Nucleus accumbens (tissue), 56 donors: ENCODE measurements at places on chromosomes 2 and 18.

GRCh38 chr18:63905361-63905760, 2.4 kb upstream of the SERPINB10 start:
- no peak for DNase-seq

DNA sequence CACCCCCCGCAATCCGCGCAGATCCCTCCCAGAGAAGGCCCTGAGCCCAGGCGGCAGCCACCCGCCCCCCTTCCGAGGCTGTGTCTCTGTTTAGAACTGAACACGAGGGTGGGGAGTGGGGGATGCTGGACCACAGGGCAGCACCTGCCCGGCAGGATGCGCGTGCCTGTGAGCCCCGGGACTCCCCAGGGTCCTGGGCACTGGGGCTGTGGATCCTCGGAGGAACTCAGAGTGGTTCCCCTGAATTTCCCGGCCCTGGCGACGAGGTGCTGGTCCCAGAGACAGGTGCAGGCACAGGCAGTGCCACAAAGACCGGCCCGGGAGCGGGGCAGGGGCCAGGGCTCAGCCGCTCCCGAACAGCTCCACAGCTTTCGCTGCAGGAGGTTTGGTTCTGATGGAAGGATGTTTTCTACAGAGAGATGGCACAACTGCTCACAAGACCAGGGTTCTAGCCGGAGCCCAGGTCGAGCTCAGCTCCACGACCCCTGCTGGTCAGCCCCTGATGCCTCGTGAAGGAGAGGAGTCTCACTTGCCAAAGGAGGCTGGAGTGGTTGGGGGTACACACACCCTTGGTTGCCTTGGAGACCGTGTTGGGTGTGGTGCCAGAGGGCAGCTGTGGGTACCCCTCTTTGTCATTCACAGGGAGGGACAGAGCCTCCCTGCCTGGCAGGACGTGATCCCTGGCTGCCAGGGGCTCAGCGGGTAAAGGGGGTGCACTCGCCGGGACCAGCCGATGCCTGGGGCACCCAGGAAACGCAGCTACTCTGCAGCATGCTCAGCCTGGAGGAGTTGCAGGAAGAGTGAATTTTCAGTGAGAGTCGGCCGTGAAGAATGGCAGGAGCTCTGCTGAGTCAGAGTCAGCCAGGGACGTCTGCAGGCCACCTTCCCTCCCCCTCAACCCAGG, 4.4 kb upstream of the NEU4 start:
- DNase-seq = no peak

DNA sequence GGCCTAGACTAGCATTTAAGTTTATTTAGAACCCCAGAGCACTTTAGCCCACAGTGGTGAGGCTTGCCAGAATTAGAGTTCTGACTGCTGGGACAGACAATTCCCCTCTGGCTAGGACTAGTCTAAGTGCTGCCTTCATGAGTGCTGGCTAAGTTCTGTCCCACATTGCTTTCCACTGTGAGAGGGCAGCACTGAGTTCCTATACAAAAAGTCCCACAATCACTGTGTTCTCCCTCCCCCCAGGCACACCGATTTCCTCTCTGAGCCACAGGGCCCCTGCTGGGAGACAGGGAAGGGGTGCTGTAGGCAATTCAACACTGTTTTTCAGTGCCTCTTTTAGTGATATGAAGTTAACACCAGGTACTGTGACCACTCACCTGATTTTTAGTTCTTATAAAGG, 310.9 kb downstream of the DLGAP1 start:
- DNase-seq = no peak

GRCh38 chr2:205405194-205405593, 277.1 kb upstream of the NRP2 start:
- no peak for DNase-seq

DNA sequence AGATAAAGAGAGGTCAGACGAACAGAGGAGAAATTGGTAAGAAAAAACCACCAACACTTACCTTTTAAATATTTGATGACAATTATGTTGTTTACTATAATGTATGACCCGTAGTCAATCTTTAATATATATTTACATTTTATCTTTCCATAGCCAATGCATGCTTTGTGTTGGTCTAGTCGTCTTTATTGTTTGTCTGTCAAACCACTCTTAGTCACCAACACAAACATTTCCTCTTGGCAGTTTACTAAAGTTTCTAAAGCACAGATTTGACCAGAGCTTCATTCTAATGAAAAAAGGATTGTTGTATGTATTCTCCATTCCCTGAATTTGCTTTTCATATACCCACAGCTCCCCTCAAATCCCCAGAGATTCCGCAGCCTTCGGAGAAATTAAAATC, 784.7 kb upstream of the PIK3C3 start:
- DNase-seq = no peak

DNA sequence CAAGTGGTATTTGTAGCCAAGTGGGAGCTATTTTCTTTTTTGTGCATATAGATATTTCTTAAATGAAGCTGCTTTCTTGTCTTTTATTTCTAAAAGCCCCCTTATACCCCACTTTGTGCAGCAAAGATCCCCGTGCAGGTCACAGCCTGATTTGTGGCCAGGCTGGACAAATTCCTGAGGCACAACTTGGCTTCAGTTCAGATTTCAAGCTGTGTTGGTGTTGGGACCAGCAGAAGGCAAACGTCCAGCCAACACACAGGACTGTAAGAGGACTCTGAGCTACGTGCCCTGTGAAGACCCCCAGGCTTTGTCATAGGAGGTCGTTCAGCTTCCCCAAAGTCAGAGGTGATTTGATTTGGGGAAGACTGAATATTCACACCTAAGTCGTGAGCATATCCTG, 21.9 kb downstream of the FOSL2 start:
- DNase-seq = no peak

DNA sequence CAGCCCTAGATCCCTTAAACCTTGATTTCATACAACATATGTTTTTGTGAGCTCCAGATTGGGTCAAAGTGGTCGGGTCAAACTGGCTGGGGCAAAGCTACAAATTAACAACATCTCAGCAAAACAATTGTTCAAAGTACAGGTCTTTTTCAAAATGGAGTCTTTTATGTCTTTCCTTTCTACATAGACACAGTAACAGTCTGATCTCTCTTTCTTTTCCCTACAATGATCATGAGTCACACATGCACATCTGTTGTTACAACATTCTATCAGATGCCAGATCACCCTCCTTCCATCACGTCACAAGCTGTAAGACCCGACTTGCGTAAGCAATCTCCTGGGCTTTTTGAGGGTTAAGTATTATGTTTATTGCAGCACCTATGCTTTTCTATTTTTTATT, 55.1 kb downstream of the RHOB start:
- no peak for DNase-seq

GRCh38 chr2:9037166-9037565, 33.7 kb upstream of the MBOAT2 start:
- no peak for DNase-seq

- no peak for DNase-seq
Observed at GRCh38 chr18:24227977-24228666, 89.3 kb downstream of the CABYR start.

GRCh38 chr2:74099835-74100234, 47.9 kb downstream of the BOLA3 start:
- DNase-seq = no peak

DNA sequence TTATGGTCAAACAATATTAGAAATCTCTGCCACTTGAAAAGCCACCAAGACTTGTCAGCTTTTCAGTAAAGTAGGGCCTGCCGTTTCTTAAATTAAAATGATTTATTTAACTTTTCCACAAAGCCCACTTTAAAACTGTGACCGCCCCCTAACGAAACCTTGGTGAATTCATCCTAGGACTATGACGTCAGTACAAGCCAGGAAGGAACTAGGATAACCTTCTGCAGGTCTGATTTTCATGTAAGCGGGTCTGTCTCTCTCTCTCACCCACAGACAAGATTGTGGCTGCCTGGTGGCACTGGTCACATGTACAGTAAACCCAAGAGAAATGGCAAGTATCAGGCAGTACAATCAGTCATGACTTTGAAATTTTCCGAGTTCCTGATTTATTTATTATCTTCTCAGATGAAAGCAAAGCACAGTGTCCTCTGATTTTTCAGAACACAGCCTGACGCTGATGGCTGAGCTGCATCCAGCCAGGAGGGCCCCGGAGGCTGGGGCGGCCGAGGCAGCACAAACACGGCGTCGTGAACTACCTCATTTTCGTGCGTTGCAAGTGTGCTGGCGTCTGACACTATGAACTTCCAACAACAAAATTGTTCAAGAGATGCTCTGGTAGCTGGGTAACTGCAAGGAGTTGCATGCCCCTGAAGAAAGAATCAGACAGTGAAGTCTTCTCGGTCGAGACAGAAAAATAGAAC, 18.9 kb downstream of the SALL3 start:
- DNase-seq = no peak

- no peak for DNase-seq
Observed at GRCh38 chr18:12038082-12038638, 55.5 kb upstream of the ANKRD62 start.

DNA sequence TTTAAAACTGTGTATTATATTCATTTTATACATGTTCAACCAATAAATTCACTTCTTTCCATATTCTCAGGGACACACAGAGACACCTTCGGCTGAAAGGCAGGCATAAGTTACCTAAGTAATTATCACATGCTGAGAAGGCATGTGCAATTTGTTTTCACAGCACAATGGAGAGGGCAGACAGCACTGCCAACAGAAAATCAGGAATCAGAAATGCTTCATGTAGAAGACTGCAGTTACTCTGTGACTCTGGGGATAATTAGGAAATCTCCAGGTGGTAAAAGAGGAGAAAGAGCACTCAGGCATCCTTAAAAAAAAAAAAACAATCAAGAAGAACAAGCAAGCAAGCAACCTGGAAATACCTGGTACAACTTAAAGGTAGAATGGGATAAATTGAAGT, 49.3 kb downstream of the DSEL start:
- DNase-seq = no peak

GRCh38 chr2:195049372-195050031, 607.5 kb upstream of the SLC39A10 start:
- DNase-seq = no peak

DNA sequence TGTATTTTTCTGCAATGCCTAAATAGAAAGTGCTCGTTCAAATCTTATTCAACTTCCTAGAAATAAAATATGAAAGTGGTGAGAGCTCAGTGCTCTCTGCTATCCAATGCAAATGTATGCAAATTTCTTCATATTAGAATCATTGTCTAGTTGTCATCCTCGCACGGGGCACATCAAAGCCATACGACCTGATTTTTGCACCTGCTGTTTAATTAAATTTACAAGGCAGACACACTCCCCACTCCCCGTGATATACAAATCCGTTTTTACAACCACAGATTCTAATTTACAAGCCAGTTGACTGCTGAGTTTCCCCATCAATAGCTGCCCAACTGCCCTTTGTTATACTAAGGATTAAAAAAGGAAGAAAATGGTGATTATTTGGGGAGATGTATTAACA, 284.6 kb downstream of the RNF144A start:
- DNase-seq = no peak

DNA sequence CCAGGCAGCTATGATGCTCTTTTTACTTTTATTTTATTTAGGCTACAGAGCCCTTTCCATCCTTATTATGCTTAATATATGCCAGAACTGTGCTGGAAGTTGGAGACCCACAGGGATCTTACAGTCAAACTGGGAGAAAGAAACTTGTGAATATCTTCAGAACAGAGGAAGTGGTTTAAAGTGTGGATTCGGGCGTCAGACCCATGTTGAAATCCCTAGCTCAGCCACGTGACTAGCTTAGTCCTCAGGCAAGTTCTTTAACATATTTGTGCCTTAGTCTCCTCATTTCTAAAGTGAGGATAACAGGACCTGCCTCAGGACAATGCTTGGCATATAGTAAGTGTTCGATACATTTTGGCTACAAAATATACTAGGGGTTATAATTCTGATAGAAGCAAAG, 59.1 kb downstream of the MAP3K20 start:
- DNase-seq = no peak

GRCh38 chr18:52869942-52870907, 530.2 kb downstream of the DCC start:
- no peak for DNase-seq

- DNase-seq = no peak
Observed at GRCh38 chr2:2503864-2504418, 172.9 kb upstream of the MYT1L start.

- DNase-seq = peak; percentile 46
Observed at GRCh38 chr2:240819126-240819857, 727 bp downstream of the KIF1A start.
